Ascending aorta (tissue), 2 donors: ENCODE measurements at places on chromosomes 13 and 19.

DNA sequence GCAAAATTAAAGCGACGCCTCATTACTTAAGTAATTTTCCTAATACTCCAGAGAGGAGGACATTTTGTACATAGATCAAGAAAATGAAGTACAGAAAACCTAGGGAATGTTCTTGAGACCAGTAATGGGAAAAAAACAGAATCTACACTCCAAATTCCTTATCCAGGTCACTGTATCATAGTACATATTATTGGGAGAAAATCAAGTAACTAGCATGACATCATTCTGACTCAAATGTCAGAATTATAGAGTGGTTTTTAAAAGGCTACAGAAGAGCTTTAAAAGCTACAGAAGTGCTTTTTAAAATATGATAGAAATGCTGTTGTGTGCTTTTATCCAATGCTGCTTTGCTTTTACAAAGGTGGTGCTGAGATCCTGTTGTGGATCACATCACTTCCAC, 86.3 kb upstream of the SLC15A1 start:
- no peak for DNase-seq

DNA sequence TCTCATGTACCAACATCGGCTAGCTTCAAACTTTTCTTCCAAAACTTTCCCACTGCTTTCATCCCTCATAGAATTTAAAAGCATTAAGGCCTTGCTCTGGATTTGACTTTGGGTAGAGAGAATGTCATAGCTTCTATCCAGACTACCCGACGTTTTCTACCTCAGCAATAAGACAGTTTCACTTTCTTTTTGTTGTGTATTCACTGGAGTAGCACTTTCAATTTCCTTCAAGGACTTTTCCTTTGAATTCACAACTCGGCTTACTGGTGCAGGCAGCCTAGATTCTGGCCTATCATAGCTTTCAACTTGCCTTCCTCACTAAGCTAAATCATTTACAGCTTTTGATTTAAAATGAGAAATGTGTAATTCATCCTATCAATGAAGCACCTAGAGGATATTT, 420.4 kb upstream of the GPC6 start:
- no peak for DNase-seq

DNA sequence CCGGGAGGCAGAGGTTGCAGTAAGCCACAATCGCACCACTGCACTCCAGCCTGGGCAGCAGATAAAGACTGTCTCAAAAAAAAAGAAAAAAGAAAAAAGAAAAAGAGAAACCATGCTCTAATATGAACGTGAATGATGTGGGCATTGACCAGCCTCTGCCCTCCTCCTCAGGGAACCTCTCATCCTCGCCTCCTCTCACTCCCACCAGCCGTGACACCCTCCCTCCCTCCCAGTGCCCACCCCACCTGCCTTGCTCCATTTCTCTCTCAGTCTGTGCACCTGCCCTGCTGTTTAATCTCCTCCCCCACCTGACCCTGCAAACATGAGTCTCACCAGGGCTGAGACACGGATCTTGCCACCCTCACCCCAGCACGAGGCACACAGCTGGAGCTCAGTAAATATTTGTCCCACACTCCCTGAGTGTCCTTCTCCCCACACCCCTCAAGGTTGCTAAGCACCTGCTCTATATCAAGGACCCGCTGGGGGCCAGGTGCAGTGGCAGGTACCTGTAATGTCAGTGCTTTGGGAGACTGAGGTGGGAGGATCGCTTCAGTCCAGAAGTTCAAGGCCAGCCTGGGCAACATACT, 7.5 kb upstream of the BCAT2 start:
- DNase-seq: no peak

DNA sequence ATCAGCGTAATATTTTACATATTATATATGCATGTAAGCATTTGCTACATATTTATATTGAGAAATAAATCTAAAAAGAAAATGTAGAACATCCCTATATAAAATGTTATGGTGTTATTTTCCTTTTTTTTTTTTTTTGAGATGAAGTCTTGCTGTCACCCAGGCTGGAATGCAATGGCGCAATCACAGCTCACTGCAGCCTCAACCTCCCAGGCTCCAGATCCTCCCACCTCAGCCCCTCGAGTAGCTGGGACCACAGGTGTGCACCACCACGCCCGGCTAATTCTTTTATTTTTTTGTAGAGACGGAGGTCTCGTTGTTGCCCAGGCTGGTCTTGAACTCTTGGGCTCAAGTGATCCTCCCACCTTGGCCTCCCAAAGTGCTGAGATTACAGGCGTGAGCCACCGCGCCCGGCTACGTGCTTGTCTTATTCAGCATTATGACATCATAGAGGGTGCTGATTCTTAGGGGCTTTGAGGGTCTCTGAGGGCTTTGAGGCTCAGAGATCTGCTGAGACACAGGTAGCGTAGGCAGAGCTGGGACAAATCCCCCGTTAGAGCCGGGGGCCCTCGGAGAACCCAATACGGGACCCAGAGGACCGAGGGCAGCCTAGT, 101.9 kb downstream of the GADD45B start:
- peak; percentile 70 for DNase-seq

- DNase-seq: peak; percentile 13
Observed at GRCh38 chr19:46919324-46919723, 58.5 kb downstream of the ARHGAP35 start.

DNA sequence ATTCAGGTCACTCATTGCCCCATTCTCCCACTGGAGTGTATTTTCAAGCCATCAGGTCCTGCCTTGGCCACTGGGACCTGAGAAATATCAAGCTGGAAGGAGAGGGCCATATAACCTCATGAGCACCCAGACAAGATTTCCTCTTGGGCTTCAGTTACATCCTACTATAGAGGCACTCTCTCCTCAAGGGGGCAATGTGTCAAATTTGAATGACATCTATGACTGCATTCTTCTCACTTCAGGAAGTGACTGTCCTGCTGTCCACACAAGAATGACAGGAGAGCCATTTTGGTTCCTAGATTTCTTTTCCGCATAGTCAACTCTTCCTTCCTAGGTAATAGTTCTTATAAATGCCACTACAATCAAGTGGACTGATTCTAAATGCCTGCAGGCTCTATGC, 416.2 kb downstream of the DIAPH3 start:
- no peak for DNase-seq

DNA sequence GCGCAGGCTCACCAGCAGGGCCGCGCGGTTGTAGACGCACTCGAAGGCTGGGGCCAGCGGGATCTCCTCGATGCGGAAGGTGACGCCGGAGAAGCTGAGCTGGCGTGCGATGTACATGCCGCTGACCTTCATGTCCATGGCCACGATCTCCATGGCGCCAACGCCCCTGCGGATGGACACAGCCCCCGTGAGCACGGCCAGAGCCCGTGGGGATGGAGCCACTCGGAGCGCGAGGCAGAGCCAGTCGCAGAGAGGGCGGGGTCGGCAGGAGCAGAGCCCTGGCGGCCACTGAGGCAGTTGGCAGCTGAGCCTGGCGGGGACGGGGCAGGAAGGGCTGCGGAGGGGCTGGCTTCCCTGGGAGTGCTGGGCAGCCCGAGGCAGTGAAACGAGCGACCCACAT, 15.2 kb downstream of the GPX4 start:
- no peak for DNase-seq

DNA sequence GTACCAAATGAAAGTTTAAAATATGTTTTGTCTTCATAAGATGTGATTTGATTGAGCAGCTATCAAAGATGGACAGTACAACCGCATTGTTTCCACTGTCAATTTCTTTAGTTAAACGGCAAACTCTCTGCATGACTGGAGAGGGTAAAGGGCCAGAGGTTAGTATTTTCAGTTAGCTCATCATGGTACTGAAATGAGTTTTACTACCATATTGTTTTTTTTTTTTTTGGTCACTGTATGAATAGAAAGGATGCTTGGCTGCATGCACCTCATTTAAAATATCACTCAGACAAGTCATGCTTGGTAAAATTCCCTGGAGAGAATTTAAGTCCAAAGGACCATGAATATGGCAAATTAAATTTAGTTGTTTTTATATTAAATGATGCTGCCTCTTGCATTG, 942.1 kb upstream of the SPRY2 start:
- DNase-seq: no peak

DNA sequence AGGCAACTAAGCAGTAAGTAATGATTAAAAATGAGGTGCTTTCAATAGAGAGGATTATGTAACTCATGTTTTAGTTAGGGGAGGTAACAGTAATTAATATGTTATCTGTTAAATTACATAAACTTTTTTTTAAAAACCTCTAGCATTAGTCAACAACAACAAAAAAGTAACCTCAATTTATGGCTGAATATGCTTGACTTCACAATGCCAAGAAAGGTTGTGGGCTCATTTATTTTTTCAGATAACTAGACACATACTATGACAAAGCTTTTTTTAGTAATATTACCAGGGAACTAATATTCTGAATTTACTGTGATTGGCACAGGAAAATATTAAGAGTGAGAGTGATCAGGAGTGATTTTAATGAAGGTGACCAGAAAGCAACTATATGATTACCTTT, 54.9 kb downstream of the KCNRG start:
- no peak for DNase-seq

- DNase-seq: no peak
Observed at GRCh38 chr13:24500977-24501376, 11.6 kb downstream of the PARP4 start.

- no peak for DNase-seq
Observed at GRCh38 chr19:17418710-17419109, 1.1 kb upstream of the MVB12A start.
